Thoracic aorta (tissue), 2 donors: ENCODE measurements at places on chromosomes 16 and 17. TPM values are rescaled to one million over a fixed set of nuclear protein-coding genes. Genes with fewer than 3 reads are reported as not detected.
A peak's percentile ranks its signal among the peaks of the same experiment; 100 is the strongest.

DNA sequence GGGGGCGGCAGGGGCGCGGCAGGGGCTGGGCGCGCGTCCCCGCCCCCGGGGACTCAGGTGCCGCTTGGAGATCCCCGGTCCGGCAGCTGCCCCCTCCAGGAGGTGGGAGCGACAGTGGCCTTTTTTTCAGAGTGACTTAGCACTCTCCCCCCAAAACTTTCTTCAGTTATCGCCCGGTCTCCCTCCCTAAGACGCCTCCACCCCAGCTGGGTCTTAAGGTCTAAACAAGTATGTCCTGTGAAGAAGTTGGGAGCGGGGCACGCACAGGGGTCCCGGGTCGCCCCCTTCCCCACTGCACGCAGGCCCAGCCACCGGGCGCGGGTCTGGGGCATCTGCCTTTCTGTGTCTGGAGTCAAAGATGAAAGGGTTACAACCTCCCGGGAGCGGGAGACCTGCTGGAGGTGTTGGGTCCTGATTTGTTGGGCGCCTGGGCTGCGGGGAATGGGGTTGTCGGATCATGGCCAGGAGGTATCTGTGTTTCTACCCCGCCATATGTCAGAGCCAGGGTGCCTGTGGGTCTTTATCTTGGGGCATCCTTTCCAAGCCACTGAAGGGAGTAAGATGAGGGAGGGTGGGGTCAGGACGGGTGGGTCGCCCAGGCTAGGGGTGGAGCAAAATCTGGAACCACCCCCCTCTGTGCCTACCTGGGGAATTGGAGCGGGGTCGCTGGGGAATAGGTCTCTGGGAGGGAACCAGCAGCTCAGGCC is 757 bp downstream of the FMNL1 start:
- DNase-seq: no peak

DNA sequence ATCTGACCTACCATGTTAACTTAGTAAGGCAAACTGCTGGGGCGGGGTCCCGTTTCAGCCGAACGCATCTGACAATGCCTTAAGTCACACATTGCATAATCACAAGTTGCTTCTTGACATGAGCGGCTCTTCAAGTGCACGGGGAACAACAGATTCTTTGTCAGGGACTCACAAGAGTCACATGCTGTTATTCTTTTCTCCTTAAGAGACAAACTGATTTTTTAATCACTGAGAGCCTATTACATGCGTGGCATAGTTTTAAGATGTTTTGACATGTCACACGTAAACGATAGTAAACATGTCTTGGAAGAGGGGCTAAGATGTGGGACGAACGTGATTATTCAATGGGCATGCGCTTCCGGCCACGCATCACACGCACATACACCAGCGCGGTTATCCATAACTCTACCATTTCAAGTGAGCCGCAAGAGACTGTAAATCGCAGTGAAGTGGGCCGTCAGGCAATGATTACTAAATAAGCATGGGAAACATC is 63.4 kb downstream of the ADCY9 start:
- DNase-seq: no peak

DNA sequence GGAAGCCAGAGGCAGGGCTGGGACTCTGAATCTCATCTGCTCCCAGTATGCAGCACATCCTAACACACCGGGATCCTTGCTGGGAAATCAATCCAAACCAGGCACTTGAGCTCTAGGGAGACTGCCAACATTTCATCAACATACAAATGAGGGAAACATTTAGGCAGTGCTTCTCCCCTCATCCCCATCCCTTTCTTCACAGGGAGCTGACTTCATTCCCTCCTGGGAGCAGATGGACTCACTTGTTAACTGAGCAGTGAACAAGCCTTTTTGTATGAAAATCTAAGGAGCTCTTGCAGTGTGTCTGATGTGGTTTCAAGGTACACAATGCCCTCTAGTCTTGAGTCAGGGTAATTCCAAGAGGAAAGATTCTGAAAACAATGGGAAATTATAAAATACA is 96.3 kb downstream of the TMEM114 start:
- no peak for DNase-seq

DNA sequence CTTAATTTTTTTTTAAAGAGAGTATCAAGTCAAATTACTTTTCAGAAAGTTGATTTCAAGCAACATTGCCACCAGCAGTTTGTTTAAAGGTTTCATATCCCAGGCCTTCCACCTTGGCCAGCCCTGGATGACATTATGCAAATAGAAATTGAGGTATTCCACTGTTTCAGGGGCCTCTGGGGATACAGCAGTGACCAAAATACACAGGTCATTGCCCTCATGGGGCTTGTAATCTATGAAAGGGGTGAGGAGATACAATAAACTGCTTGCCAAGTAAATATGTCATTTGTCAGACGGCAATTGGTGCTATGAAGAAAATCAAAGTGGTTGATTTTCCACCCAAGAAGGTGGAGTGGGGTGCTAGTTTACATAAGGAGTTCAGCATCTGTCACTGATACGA is 37.8 kb upstream of the TMC5 start:
- DNase-seq: no peak

DNA sequence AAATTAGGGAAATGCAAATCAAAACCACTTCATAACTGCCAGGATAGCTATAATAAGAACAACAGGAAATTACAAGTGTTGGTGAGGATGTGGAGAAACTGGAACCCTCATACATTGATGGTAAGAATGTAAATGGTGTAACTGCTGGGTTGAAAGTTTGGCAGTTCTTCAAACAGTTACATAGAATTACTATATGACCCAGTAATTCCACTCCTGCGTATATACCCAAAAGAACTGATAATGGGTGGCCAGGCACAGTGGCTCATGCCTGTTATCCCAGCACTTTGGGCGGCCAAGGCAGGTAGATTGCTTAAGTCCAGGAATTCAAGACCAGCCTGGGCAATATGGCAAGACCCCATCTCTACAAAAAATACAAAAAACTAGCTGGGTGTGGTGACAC is 4.5 kb upstream of the CMTM4 start:
- no peak for DNase-seq

DNA sequence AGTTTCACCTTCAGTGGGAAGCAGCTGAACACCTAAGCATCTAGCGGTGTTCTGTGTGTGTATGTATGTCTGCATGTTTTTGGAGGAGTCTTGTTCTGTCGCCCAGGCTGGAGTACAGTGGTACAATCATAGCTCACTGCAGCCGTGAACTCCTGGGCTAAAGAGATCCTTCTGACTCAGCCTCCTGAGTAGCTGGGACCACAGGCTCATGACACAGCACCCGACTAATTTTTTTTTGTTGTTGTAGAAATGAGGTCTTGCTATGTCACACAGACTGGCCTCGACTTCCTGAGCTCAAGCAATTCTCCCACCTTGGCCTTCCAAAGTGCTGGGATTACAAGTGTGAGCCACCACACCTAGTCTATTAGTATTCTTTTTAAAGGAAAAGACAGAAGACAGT is 30.2 kb upstream of the FAAP100 start:
- DNase-seq: no peak

GRCh38 chr16:87431926-87432325 is 39.8 kb downstream of the MAP1LC3B start:
- DNase-seq: no peak

DNA sequence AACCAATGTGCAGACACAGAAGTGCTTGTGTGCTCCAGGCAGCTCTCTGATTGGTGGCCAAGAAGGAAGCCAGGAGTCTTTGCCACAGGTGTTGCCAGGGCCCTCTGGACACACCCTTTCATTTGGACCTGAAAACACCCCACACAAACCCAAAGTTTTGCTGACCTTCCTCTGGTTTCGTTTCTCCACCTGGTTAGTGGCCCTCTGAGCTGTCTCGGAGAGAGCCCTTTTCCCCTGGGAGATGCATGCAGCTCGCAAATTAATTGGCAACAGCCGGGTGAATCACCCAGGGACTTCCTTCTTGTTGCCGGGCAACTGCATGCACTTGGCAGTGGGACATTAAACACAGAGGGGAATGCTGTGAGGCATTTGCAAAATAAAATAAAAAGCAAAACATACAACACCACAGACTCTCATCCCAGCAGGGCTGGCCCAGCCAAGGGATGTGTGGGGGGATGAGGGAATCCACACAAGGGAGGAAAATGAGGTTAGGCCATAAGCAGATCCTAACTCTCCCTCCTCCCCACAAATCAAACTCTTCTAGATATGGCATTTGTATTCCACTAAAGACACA is 286.6 kb downstream of the SOX9 start:
- peak; percentile 33 for DNase-seq

GRCh38 chr16:57349212-57350031 is 9.2 kb upstream of the CCL22 start:
- DNase-seq: no peak

DNA sequence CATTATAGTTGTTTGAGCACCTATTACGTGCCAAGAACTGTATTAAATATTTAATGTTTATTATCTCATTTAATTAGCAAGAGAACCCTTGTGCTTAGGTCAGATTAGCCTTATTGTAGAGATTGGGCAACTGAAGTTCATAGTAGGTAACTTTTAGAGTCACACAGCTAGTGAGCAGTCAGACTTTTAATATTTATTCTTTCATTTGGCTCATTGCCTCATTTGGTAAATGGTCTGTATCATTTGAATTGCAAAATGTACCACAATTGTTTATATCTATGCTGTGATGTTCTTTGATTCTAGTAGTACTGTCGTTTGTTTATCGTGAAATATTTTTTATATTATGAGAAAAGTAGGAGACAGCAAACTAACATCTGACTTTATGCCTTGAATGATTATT is 7.6 kb downstream of the CLTC start:
- no peak for DNase-seq

- DNase-seq: no peak
These were observed 2.1 kb upstream of the TEX19 start for GRCh38 chr17:82356845-82357355.

DNA sequence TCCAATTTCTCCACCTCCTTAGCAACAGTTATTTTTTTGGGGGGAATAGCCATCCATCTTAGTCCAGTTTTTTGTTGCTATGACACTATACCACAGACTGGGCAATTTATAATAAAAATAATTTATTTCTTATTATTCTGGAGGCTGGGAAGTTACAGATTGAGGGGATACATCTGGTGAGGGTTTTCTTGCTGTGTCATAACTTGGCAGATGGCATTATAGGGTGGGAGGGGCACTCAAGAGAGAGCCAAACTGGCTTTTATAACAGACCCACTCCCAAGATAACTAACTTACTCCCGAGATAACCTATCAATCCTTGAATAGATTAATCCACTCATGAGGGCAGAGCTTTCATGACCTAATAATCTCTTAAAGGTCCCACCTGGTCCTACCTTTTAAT is 84.2 kb downstream of the ABCA8 start:
- no peak for DNase-seq

DNA sequence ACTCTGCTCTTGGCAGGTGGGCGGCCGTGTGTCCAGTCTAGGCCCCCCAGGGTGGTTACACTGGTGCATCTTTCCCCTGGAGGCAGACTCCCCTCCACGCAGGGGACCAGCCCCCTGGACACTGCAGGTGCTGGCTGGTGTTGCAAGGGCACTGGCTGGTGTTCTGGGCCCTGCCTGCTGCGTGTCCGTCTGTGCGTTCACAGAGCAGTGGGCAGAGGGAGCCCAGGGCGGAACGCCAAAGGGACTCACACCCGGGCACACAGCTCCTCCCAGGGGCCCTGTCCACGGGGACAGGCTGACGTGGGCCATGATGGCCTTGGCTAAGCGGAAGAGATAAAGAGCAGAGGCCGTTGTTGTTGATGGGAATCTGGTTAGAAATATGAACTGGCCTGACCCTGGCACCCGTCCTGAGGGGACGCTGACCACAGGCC is 27.3 kb downstream of the ACSF3 start:
- no peak for DNase-seq

- no peak for DNase-seq
These were observed 56.8 kb downstream of the B9D1 start for GRCh38 chr17:19305761-19306159.

DNA sequence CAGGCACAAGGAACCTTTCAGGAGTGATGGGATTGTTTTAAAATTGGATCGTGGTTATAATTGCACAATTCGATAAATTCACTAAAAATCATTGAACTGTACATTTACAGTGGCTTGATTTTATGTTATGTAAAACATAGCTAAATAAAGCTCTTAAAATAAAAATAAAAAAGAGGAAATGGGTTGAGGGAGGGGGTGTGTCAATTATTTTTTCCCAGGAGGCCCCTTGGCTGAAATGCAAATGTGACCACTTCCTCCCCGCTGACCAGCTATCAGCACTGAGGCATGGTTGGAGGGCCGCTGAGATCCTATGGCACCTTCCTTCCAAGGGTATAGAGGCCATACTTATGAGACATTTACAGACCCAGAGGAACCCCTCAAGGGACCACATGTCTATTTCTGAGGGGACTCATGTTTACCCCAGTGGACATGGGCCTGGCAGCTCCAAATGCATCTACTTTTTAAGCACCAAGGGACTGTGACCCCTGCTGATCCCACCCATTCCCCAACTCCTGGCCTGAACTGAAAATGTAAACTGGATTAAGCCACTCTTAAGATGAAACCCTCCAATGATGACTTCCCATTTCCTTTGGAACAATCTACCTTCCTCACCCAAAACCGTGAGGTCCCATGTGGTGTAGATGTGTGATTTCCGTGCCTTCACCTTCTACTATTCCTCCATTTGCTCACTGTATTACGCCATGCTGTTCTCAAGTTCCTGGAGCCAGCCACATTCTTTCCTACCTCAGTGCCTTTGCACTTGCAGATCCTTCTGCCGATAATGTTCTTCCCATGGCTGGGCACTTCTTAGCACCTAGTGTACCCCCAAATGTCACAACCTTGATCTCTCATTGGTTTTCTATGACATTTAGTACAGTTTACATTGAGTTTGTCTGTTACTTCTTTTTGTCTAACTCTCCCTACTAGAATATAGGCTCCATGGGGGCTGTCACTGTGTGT is 2.8 kb upstream of the IL21R start:
- DNase-seq: no peak

- DNase-seq: no peak
These were observed 4.7 kb upstream of the IL17C start for GRCh38 chr16:88633684-88634140.

DNA sequence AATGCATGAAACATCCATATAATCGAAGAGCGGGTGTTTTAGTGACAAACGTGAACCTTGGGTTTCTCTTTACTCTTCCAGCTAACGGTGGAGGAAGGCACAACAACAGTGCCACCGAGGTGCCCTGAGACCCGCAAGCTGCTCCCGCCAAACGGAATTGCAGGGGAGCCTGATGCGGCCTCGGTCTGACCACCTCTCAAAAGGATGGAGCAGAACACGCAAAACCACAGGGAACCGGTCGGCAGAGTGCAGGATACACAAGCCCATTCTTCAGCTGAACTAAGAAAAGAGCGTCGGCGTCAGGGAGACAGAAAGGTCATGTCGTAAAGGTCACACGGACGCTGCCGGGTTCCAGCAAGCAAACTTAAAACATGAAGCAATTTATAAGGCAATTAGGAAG is 109.5 kb upstream of the ZNF750 start:
- DNase-seq: no peak

The ALDH3A1 gene
- 3.2 TPM for total RNA-seq

The TPSB2 gene
- total RNA-seq: 198 TPM

The CIAO2B gene
- 23.2 TPM for total RNA-seq

The RHBDL3 gene
- 0.63 TPM for total RNA-seq

The AMFR gene
- total RNA-seq: 209 TPM

The PITPNM3 gene
- 3.1 TPM for total RNA-seq
